ENCODE measurements at places on chromosomes 4 and X.
A peak's percentile ranks its signal among the peaks of the same experiment; 100 is the strongest.

DNA sequence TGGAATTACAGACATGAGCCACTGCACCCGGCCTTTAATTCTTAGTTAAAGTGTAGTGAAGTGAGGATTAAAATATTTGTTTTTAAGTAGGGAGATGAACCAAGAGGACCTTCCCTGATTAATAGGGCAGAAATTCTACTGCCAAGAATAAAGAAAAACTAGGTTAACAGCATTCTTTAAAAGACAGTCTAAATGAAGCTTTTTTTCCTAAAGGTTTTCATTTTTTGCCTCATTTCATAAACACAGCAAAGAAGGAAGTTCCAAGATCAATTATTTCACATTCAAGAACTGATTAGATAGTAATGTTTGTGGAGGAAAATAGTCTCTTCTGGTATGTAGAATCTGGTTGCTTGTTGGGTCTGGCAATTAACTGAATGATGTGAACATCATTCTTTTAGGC, 112.1 kb upstream of the ARSJ start:
- DNase-seq: no peak

- no peak for DNase-seq
Measured at GRCh38 chr4:5385741-5386311, 322.5 kb downstream of the EVC2 start.

DNA sequence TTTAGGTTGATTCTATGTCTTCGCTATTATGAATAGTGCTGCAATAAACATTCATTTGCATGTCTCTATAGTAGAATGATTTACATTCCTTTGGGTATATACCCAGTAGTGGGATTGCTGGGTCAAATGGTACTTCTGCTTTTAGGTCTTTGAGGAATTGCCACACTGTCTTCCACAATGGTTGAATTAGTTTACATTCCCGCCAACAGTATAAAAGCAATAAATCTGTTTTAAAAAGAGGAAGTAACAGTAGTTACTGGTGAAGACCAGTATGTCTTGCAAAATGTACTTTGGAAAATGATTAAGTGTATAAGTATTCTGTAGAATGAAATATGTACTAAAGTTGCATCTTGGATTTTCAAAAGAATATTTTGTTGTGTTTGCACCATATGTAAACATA, 77.3 kb downstream of the SHROOM4 start:
- DNase-seq: no peak

- DNase-seq: no peak
Measured at GRCh38 chr4:111464251-111465045, 680.8 kb upstream of the FAM241A start.

- no peak for DNase-seq
Measured at GRCh38 chrX:6071731-6072130, 156.9 kb downstream of the NLGN4X start.

DNA sequence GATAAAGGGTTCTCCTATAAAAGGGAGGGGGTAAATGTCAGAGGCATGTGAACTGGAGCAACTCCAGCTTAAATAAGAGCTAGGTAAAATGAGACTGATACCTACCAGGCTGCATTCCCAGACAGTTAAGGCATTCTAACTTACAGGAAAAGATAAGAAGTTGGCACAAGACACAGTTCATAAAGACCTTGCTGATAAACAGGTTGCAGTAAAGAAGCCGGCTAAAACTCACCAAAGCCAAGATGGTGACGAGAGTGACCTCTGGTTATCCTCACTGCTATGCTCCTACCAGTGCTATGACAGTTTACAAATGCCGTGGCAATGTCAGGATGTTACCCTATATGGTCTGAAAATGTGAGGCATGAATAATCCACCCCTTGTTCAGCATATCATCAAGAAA, 13.1 kb upstream of the SULT1B1 start:
- DNase-seq: no peak

DNA sequence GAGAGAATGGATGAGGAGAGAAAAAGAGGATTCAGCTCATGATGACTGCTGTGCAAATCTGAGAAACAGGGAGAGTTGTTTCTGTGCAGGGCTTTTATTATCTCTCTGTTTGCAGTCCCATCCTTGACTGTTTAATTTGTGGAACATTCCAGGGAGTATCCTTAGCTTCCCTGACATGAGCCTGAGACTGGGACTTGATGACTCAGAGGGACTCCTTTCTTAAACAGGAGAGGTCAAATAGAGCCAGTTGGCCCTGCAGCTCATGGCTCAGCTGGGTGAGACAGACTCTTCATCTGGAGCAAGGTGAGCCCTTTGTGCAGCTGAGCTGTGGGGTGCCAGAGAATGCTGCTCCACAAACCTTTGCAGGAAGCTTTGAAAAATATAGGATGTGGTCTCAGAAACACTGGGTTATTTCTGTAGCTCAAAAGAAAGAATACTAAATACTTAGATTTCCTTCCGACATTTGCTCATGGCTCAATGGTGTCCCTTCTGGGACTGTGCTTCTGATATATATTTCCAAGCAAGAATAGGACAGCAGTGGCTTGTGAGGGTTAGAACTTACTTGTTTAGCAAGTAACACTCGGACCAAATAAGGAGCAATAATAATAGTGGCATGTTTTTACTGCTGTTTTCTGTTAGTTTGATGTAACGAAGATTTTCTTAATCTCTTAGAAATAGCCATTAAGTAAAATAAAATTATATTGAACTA, 14.5 kb downstream of the ARHGAP24 start:
- peak; percentile 56 for DNase-seq

DNA sequence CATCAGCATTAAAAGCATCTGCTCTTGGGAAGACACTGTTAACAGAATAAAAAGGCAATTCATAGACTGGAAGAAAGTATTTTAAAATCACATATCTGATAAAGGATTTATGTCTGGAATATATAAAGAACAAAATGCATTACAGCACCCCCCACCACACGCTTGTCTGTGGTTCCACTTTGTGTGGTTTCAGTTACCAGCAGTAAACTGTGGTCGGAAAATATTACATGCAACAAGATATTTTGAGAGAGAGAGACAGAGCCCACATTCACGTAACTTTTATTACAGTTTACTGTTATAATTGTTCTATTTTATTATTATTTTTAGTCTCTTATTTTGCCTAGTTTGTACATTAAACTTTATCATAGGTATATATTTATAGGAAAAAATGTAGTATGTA, 21.2 kb upstream of the PDE6B start:
- DNase-seq: no peak

DNA sequence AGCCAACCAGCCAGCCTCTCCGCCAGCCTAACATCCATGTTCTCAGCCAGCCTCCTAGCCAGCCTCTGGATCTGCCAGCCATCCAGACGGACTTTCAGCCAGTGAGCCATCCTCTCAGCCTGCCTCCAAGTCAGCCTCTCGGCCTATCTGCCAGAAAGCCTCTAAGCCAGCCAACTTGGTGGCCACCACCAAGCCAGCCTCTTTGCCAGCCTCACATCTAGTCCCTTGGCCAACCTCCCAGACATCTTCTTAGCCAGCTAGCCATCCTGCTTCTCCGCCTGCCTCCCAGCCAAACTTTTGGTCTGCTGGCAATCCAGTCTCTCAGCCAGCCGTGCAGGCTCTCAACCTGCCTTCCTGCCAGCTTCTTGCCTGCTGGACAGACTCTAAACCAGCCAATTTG, 16.4 kb upstream of the ARAP2 start:
- no peak for DNase-seq

- DNase-seq: no peak
Measured at GRCh38 chrX:153688071-153688470, 345 bp downstream of the SLC6A8 start.

DNA sequence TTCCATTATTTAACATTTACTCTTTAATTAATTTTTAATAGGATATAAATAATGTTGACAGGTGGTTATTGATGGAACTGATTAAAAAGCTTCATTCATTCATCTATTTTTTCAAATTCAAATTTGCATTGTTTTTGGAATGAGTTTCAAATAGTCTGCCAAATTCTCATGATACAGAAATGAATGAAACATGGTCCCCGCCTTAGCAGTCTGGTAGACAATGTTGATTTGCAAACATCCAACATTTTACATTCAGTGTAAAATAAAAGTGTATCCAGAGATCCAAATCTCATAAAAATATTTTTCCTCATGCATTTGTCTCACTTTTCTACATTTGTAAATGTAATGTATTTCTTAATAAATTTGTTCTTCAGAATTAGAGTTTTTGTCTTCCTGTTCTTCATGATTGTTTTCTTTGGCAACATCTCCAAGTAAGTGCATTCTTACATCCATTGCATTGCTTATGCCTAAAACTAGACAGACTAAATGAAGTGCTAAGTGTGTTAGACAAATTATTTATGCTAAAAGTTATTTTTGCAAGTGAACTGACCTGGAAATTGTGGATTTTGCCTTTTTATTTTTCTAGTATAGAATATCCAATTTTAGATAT, 142.3 kb downstream of the PCDH18 start:
- DNase-seq: peak; percentile 59

DNA sequence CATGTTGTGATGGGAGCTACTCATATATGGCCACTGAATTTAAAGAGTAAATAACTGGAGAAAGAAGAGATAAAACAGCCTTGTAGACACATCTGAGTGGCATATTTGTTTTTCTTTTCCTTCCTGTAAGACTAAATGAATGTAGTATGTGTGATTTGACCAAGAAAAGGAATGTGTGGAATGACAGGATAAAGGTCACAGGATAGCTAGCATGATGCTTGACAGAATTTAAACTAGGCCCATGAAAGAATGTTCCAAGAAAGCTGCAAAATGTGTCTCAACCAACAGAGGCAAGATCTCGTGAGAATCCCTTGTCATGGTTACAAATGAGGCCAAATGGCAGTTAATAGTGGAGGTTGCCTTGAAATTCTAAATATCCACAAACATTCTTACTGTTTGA, 137.0 kb downstream of the KCNIP4 start:
- DNase-seq: peak; percentile 54

GRCh38 chrX:109890910-109891502, 111.9 kb upstream of the TMEM164 start:
- peak; percentile 49 for DNase-seq

DNA sequence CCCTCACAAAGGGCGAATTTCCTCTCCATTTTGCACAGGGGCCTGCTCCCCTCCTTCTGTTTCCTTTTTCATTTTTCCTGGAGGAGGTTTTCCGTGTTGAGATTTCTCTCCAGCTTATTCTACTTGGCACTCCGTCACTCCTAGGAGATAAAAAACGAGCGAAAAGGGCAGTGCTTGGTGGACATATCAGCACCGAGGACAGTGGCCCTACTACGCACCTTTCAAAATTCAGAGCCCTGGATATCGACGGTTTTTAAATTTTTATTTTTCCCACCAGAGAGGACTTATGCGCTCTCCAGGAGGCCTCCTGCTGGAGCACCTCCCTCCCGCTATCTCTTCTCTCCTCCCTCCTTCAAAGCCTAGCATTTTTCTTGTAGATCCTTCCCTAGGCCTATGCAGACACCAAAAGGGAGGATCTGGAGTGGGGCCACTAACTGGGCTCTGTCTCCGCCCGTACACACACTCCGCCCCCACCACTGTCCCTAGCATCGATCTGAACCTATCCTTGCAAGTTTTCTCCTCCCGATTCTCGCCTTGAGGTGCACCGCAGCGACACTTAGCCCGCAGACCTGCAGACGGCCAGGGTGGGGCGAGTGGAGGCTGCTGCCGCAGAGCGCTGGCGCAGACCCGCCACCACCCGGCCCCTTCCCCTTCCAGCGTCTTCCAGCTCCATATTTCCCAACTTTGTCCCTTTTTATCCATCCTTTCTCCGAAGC, 8.5 kb upstream of the TCEAL9 start:
- DNase-seq: no peak

- DNase-seq: no peak
Measured at GRCh38 chrX:118702741-118703140, 24.7 kb upstream of the IL13RA1 start.

DNA sequence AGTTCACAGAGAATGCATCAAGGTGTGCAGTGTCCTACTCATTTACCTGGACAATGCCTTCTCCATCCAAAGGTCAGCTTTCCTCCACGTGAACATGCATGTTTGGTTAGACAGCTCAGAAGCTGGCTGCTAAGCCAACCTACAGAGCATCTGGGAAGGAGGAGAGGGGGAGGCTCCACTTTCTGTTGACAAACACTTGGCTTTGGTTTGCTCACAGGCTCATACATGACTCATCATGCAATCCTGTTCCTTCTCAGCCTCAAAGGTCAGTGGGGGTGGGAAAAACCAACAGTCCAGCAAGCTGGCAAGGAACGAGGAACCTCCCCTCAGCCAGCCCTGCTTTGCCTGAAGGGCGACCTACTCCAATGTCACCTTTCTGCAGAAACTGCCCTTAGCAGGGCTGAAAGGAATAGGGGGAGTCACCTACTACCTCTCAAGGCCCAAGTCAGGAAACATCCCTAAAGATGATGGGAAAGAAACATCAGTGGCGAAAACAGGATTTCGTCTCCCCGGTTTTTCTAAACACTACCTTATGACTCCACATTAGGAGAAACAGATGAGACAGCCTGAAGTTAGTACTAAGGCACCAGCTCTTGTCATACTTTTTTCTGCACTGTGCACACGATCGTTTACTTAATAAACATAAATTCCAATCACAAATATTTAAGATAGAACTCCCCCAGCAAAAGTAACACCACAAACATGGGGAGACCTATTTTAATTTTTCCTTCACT, 37.9 kb downstream of the RELL1 start:
- DNase-seq: peak; percentile 58

DNA sequence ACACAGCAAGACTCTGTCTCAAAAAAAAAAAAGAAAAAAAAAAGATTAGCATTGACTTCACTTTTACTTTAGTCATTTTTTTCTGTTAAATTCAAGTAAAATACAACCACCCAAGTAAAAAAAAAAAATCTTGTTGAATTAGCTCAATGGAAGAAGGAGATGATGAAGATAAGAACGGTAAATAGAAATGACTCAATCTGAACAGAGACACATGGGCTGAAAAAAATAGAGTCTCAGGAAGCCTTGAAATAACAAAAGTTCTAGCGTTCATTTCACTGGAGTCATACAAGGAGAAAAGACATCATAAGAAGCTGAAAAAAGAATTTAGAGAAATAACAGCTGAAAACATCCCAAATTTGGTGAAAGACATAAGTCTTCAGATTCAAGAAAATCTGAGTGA, 75.5 kb downstream of the CASP3 start:
- DNase-seq: no peak

DNA sequence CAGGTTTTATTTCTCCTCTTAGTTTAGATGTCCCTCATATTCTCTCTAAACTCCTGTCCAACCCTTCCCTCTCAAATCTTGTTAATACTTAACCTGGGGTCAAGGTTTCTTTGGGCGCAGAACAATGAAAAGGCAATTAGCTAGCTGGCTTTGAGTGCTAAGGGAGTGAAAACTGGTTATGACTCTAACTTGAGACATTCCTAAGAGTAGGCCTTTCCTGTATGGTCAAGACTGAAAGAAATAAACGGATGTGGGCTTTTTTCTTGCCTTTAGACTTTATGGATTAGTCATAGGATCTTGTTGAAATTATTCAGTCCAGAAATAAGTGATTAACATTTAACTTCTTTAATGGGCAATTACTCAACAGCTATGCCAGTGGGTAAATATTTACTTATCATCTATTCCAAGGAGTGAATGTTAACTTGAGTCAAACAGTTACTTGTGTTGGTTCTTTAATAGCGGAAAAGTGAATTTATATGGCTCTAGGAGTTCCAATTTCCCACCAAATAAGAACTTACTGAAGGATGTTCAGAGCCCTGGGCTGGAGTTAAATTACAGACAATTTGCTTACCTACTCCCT, 141.7 kb upstream of the SCML1 start:
- DNase-seq: peak; percentile 72

- DNase-seq: no peak
Measured at GRCh38 chrX:16966752-16967448, 20.4 kb downstream of the REPS2 start.
